ENCODE measurements at places on chromosomes 12 and 14.

- no peak for DNase-seq
These were observed 115.4 kb downstream of the ESRRB start for GRCh38 chr14:76491172-76491930.

GRCh38 chr12:64894827-64895475 is 70.5 kb downstream of the TBC1D30 start:
- DNase-seq: no peak

- no peak for DNase-seq
These were observed 204.9 kb upstream of the FRMD6 start for GRCh38 chr14:51446771-51447170.

DNA sequence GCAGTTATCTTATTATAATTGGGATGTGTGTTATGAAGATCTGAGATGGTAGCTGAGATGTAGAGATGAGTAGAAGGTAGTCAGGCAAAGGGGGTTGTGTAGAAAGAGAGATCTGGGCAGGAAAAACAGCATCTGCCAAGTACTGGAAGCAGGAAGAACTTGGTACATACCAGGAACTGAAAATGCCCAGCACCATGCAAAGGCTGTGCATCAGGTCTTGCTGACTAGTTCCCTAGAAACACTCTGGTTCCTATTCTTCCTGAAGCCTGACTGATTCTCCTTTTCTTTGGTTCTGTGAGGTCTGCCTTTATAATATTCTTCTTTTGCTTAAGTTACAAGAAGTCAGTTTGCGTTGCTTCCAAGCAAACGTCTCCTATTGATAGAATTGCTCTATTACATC is 6.7 kb upstream of the NFATC4 start:
- no peak for DNase-seq

DNA sequence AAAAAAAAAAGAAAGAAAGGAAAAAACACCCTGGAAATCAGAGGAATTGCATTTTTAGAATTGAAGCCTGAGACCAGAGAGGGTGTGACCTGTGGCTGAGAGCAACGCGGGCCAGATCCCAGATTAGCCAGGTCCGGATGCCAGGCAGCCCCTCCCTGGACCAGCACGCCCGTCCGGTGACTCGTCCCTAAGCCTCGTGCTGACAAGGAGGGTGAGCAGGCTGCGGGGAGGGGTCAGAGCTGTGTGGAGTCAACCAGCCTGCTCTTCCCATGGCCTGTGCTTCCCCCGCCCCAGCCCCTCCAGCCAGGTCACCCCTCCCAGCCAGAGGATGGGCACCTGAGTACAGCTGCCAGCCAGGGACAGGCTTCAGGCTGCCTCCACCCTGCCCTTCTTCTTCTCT is 4.2 kb upstream of the KLC1 start:
- DNase-seq: peak; percentile 82
